Panc1 (cell line): ENCODE measurements at places on chromosomes 1 and 21. TPM values are rescaled to one million over a fixed set of nuclear protein-coding genes. Genes with fewer than 3 reads are reported as not detected.

The AVPR1B gene
- not detected for total RNA-seq

The DYNLT5 gene
- not detected for total RNA-seq

The LINGO4 gene
- total RNA-seq, result not detected

The LAMB3 gene
- 0.85 TPM for total RNA-seq

The S100A5 gene
- 0.72 TPM for total RNA-seq

The TTLL7 gene
- 31.4 TPM for total RNA-seq

The KRTAP19-1 gene
- total RNA-seq, result not detected

The CAPN8 gene
- 0.28 TPM for total RNA-seq

The SLC45A1 gene
- total RNA-seq, result 11.3 TPM

The S100A9 gene
- 0.44 TPM for total RNA-seq

The RGS1 gene
- not detected for total RNA-seq

The AGTRAP gene
- 57.0 TPM for total RNA-seq

The SH3D21 gene
- total RNA-seq, result 18.9 TPM

The MYCL gene
- 2.0 TPM for total RNA-seq

The CENPF gene
- total RNA-seq, result 156 TPM

The CFAP74 gene
- total RNA-seq, result not detected

The MAP3K6 gene
- 56.9 TPM for total RNA-seq

The MIXL1 gene
- 0.69 TPM for total RNA-seq

The KDM1A gene
- 120 TPM for total RNA-seq

The OR14K1 gene
- total RNA-seq, result not detected

The MROH9 gene
- total RNA-seq, result not detected

The TRIM45 gene
- 4.7 TPM for total RNA-seq

The DNAH14 gene
- total RNA-seq, result 47.0 TPM

The MMEL1 gene
- 0.46 TPM for total RNA-seq

The C1QC gene
- total RNA-seq, result 0.64 TPM

The VHLL gene
- 0.28 TPM for total RNA-seq

The PDE9A gene
- 0.72 TPM for total RNA-seq

The G0S2 gene
- 2.5 TPM for total RNA-seq

The CLK2 gene
- 43.6 TPM for total RNA-seq

The CASZ1 gene
- total RNA-seq, result 27.8 TPM
